ENCODE measurements at places on chromosomes 1 and 21.
A peak's percentile ranks its signal among the peaks of the same experiment; 100 is the strongest.

DNA sequence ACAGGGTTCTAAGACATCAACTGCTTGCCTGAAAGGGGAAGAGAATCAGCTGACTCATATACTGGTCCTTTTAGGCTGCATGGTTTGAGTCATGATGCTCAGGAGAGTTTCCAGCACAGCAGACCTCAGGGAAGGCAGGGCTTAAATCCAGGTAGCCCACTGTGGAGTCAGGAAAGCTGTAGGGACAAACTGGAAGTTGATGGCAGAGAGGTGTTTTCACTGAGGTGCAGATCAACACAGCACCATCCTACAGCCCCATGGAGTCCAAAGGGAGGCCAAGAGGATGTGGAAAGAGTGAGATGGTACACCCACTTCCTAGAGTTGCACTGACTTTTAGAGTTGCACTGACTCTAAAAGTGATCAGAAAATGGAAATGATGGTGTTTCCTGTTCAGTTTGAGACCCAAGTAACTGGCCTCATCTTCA is 252.4 kb upstream of the DUSP10 start:
- DNase-seq: no peak

- no peak for DNase-seq
Observed at GRCh38 chr1:163656095-163656759, 334.5 kb downstream of the NUF2 start.

DNA sequence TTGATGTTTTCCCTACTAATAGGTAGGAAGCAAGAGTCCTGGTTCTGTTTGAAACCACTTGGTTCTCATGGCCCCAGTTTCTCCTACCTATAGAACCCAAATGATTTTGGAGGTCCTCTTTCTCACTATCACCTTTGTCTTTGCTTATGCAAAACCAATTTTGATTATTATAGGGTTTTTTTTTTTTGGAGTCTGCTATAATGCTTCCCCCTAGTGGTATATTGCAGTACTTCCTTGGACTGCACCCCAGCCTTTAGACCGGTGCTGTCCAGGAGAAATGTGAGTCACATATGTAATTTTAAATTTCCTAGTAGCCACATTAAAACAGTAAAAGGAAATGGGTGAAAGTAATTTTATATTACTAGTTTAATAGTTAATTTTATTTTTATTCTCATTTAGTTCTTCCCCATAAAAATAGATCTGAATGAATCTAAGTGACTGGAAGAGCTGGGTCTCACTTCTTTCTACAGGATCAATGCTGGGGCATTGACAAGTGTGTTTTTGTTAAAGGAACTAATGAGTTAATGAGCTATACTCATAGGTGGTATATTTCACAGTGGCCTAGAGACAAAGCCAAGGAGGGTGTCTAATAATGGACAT is 10.6 kb downstream of the FCMR start:
- DNase-seq: peak; percentile 43

- DNase-seq: peak; percentile 12
Observed at GRCh38 chr1:1000357-1001056, 610 bp upstream of the HES4 start.

DNA sequence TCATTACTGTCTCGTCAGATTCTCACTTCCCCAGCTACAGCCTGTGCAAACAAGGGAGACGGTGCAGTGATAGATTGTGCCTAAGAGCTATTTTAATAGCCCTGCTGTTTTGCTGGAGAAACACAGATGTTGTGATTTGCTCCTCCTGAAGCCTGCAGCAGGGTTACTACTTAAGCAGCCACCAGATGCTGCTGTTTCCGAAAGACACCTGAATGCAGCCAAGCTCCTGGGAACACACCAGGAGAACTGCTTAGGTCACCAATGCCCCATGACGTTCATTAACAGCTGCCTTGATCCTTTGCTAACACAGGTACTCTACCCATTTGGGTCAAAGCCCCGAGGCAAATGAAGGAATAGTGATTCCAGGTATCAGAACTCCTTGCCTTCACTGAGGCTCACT is 411.8 kb upstream of the DAB1 start:
- DNase-seq: peak; percentile 39

- DNase-seq: no peak
Observed at GRCh38 chr1:88980870-88981269, 11.6 kb downstream of the KYAT3 start.

GRCh38 chr1:79737193-79737592 is 730.7 kb upstream of the ADGRL4 start:
- no peak for DNase-seq

DNA sequence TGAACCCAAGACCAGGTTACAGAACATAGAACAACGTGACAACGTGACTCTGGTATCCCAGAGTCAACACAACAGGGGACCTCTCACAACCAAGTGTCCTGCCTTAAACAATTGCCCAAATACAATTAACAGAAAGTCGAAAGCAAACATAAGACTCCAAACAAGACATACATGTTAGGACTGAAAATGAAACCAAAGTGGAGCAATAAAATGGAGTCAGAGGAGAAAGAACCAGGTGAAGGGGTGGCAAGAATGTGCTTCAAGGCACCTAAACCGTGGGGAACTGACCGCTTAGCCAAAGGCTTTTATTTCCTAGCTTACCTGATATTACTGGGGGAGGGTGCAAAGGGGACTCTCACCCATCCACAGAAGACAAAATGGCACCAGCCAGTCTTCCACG is 17.8 kb downstream of the BACE2 start:
- DNase-seq: no peak

DNA sequence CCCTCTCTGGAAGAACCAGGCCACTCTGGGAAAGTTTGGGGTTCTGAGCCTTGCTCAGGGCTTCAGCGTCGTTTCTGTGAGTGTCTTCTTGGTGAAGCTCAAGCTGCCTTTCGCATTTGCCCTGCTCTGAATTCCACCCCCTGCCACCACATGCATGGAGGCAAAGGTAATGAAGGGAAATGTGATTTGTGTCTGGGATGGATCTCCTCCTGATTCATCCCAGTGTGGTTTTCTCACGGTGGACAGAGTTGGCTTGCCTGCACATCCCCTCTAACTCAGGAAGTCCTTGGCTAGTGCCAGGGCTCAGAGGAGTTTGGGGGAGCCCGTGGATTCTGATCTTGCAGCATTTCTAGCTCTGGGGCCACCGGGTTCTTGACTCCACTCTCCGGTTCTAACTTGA is 173.6 kb upstream of the RAB4A start:
- DNase-seq: no peak

DNA sequence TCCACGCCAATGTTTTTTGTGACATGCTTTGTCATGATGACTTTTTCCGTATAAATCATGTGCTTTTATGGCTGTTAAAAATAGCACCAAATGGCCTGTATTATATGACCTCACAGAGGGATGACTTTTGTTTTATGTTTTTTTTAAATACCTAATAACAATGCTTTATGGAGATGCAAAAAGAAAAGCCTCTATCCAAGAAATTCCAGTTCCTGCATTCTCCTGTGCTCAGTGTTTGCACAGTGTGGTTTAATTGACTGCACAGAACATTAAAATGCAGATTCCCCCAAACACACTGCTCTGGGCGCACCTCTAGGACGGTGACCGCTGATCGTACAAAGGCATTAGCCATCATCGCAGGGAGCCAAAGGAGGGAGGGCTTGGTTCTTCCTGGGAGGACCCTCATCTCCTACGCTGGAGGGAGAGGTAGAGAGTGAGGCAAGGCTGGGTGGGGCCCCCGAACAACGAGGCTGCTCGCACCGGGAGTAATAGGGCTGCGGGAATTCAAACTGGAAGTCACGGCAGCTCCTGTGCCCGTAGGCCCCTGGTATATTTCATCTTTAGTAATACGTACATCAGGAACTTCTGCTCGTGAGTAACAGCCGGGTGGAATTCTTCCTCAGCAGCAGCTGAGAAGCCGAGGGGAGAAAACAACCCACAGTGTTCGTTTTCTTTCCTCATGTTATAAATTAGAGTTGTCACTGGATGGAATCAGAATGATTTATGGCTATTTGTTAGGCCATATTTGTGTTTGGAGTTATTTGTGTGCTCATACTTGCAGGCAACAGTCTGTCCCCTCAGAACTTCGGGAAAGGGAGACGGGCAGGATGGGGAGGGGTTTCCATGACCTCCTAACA is 465.6 kb downstream of the CAMTA1 start:
- DNase-seq: no peak

- DNase-seq: no peak
Observed at GRCh38 chr1:111595807-111596206, 23.8 kb upstream of the RAP1A start.

GRCh38 chr1:78073441-78073840 is 27.7 kb downstream of the GIPC2 start:
- DNase-seq: no peak

DNA sequence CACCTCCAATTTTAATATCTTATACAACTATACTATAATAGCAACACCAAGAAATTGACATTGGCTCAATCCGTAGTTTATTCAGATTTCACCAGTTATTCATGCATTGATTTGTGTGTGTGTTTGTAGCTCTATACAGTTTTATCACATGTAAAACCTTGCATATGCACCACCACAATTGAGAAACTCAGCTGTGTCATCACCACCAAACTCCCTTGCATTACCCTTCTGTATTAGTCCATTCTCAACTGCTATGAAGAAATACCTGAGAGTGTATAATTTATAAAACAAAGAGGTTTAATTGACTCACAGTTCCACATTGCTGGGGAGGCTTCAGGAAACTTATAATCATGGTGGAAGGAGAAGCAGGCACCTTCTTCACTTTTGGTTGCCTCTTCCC is 162.1 kb downstream of the PATJ start:
- DNase-seq: no peak

- no peak for DNase-seq
Observed at GRCh38 chr1:101008229-101008834, 17.3 kb downstream of the DPH5 start.

DNA sequence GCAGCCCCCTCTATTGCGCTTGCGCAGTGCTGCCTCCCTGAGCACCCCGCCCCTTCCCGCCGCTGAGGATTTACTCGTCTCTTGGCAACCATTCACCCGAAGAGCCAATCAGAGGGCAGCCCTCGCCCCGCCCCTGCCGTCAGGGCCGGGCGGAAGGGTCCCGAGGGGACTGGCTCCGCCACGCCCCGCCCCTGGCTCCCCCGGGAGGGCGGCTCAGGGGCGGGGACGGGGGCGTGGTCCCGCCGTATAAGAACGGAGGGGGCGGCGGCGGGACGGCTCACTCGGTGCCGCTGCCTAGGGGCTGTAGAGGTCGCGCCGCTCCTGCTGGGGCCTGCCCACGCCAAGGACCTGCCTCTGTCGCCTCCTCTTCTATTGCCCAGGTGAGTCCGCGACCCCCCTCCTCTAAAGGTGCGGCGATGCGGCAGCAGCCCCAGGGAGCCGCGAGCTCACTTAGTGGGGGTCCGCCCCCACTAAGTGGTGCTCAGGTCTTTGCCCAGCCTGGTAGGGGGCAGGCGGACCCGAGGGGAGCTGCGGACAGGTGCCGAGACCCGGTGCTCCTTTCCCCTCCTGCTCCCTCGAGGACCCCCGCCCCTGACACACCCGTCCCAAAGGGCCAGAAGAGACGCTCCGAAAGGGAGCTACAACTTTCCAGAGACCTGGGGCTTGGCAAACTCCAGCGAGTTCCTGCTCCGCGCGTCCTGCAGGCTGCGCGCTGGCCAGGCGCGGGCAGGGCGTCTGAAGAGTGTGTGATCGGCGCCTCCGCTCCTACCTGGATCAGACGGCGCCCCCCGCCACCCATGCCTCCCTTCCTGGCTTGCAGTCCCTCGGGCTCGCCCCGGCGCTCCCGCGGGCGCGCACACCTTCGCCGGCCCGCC is at the start of gene TENT5C:
TSS of gene TENT5C (plus strand) at position 275 of the 875 bp plus-strand sequence. CDS start 16,821 bp downstream, outside the sequence.
- DNase-seq: peak; percentile 90

DNA sequence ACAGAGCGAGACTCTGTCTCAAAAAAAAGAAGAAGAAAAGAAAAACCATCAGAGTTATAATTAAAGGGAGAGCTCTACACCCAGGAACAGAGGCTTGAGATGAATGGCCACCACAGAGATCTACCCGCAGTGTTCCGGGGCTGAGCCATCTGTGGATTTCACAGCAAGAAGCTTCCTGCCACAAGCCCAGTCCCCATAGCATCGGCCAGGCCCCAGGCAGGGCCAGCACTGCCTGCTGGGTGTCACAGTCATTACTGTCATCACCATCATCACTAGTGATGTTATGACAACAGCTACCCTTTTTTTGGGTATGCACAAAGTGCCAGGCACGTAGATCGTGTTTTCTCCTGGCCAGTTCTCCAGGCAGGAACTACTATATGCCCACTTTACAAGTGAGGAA is 111.6 kb upstream of the VAMP3 start:
- DNase-seq: no peak

Data from NCI-H2081 (cell line).